ENCODE measurements at places on chromosomes 11 and 22. TPM values are rescaled to one million over a fixed set of nuclear protein-coding genes. Genes with fewer than 3 reads are reported as not detected.

The RAB39A gene
- total RNA-seq = 0.72 TPM

The PATE3 gene
- total RNA-seq = not detected

The OR5M10 gene
- total RNA-seq = not detected

The EFCAB6 gene
- total RNA-seq = 4.7 TPM

The MISFA gene
- not detected for total RNA-seq

The SCGB1A1 gene
- not detected for total RNA-seq

The CBLIF gene
- not detected for total RNA-seq

The TSSK2 gene
- total RNA-seq = not detected

The KCNC1 gene
- 0.21 TPM for total RNA-seq

The KLHL35 gene
- total RNA-seq = 2.9 TPM

The TBCEL gene
- 42.8 TPM for total RNA-seq

The RASSF10 gene
- 4.8 TPM for total RNA-seq

The HBG2 gene
- total RNA-seq = 982 TPM

The RTN4R gene
- 7.1 TPM for total RNA-seq

The SRRD gene
- 16.5 TPM for total RNA-seq

The SLC29A2 gene
- total RNA-seq = 10.2 TPM

The LMO1 gene
- total RNA-seq = 0.41 TPM

The TEX12 gene
- total RNA-seq = 2.3 TPM

The RIMBP3C gene
- total RNA-seq = not detected

The APOA4 gene
- total RNA-seq = not detected

The KDM4E gene
- not detected for total RNA-seq

The KCNE3 gene
- total RNA-seq = 5.0 TPM

The OR8G1 gene
- not detected for total RNA-seq

The OVCH2 gene
- total RNA-seq = 1.4 TPM

The OR6T1 gene
- total RNA-seq = not detected

The TRIM49 gene
- total RNA-seq = not detected

The TRIM66 gene
- 10.4 TPM for total RNA-seq

The CNTF gene
- total RNA-seq = 1.1 TPM

The KRTAP5-1 gene
- not detected for total RNA-seq

The XKR3 gene
- not detected for total RNA-seq

The SCT gene
- 21.6 TPM for total RNA-seq

The SCUBE1 gene
- total RNA-seq = 0.41 TPM

The CLDN5 gene
- 147 TPM for total RNA-seq

The TST gene
- total RNA-seq = 28.3 TPM

The ISX gene
- not detected for total RNA-seq

The ANKRD13D gene
- 36.9 TPM for total RNA-seq

The OR51A7 gene
- total RNA-seq = not detected

The KCNK4 gene
- total RNA-seq = not detected
